ENCODE measurements at places on chromosomes 5 and 9.

DNA sequence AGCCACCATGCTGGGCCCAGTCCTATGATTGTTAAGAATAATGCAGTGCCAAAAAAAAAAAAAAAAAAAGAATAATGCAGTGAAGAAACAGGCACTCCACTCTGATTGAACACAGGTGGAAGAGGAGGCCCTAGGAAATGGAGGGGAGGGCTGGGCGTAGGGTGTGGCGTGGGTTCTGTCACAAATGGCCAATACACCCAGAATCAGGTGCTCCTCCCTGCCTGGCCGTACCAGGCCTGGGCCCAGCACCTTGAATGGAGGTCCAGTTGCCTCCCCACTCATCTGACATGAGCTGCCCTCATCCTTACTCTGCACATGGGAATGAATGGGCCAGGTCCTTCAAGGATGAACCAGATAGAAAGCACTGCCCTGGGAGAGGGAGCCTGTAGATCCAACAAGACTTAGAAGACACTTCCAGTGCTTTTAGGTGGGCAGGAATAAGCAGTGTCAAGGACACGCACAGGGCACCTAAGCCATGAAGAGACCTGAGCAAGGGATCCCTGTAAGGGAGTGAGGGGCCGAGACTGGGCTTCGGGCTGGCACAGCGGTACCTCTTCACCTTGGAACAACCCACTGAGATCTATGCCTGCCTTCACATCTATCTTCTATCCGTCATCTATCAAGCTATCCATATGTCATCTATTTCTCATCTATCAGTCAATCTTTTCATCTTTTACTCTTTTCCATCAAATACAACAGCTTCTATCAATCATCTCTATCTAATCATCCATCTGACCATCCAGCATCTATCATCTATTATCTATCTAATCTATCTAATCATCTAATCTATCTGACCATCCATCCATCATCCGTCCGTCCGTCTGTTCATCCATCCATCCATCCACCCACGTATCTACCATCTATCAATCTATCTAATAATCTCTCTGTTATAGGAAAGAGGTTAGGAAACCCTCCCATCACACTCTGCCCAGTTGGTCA lies 15.9 kb downstream of the NINJ1 start:
- DNase-seq: peak; percentile 10

- no peak for DNase-seq
Observed at GRCh38 chr9:14341437-14342122, 27.6 kb upstream of the NFIB start.

DNA sequence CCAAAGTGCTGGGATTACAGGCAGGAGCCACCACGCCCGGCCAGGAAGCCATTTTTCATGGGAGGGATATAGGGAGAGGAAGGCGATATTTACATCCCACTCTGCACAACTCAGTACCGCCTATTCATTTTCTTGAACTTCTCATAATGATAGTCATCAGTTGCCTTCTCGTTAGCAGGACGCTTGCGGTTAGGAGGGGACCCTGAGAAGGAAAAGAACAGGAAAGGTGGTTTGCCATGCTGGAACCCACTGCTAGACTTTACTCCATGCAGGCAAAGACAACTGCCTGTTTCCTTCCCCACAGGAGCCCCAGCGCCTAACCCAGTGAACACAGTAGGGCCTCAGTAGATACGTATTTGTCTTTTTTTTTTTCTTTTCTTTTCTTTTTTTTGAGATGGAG lies 4.1 kb upstream of the TOR1A start:
- no peak for DNase-seq

DNA sequence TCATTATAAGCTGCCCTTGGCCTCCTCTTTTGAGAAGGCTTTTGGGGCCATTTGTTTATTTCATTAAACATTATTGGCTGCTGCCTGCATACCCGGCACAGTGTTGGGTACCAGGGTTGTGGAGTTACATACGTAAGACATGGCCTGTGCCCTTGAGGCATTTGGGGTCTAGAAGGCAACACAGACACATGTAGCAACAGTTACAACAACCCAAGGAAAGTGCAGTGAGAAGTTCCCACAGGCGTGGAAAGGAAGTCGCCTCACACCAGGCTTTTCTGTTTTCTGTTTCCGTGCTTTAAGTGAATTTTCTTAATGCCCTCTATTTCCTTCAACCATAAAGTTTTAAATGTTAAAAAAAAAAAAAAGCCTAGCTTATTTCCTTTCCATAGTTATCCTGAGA lies 47.4 kb downstream of the GALNT10 start:
- DNase-seq: no peak

GRCh38 chr5:142201471-142201887 lies 92.9 kb downstream of the NDFIP1 start:
- DNase-seq: no peak

DNA sequence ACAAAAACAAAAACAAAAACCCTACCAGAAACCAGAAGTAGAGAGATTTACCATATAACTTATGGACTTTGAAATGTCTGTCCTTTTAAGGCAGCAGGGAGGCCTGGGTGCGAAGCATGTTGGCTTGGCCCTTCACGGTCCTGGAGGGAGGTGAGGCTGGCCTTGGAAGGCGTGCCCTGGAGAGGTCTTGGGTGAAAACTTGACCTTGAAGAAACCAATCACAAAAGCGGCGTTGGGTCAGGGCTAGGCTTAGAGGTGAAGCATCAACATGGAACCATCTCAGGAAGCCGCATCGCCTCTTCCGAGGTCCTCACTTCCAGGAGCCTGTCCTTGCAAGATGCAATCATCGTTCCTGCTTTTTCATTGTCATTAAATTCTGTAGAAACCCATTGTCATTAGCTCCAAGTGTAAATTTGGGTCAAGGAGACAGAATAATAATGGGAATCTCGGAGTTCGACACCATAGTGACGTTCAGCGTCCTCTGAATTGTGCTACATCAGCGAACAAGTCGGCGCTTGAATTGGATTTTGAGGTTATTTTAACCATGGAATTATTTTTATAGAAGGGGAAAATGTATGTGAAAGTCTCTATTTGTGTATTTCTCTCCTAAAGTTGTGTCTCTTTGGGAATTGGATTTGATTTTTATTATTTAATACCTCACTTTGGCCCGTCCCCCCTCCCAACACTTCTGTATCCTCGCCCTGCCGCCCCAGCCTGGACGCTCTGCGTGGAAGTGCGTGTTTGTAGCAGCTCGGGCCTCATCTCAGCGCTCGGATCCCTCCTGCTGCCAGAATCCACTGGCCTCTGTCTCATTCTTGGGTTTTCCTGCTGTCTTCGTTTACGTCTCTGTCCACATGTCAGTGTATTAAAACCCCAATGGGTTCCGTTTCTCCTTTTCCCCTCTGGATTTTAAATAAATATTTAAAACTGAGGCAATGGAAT lies 11.1 kb upstream of the ORM1 start:
- DNase-seq: no peak

- no peak for DNase-seq
Observed at GRCh38 chr9:105697871-105698270, 3.5 kb downstream of the TMEM38B start.

GRCh38 chr5:67976891-67977601 lies 238.5 kb upstream of the PIK3R1 start:
- no peak for DNase-seq

GRCh38 chr5:178832618-178833201 lies 27.0 kb upstream of the ZNF354B start:
- DNase-seq: no peak

GRCh38 chr5:999032-999501 lies 9.5 kb upstream of the NKD2 start:
- DNase-seq: no peak

- peak; percentile 48 for DNase-seq
Observed at GRCh38 chr9:34989946-34990635, 546 bp downstream of the DNAJB5 start.

DNA sequence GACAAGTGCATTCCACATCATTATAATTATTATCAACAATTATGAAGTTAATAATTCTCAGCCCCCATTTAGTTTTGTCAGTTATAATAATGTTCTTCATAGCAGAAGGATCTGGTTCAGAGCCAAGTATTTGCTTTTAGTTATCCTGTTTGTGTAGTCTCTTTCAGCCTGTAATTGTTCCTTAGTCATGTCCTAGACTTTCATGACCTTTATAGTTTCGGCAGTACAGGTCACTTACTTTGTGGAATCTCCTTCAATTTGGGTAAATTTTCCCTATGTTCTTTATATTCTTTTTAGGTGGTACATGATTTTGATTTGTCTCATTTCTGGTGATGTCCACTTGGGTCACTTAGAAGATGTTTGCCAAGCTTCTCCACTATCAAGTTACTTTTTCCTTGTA lies 34.3 kb downstream of the UBE2R2 start:
- DNase-seq: no peak

DNA sequence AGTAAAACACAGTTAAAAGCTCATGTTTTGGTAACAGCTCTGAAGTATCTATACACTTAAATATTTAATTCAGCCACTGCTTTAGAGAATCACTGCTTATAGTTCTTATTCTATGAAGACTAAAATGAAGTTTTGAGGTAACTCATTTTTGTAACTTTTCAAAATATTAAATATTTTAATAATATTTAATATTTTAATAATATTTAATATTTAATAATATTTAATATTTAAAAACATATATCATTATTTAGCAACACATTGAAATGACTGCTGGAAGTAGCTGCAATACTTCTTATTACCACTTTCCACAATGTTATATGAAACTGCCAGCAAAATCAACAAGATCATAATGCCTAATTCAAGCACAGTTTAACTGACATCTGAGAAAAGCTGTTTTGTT lies 18.7 kb upstream of the GCNT4 start:
- no peak for DNase-seq

DNA sequence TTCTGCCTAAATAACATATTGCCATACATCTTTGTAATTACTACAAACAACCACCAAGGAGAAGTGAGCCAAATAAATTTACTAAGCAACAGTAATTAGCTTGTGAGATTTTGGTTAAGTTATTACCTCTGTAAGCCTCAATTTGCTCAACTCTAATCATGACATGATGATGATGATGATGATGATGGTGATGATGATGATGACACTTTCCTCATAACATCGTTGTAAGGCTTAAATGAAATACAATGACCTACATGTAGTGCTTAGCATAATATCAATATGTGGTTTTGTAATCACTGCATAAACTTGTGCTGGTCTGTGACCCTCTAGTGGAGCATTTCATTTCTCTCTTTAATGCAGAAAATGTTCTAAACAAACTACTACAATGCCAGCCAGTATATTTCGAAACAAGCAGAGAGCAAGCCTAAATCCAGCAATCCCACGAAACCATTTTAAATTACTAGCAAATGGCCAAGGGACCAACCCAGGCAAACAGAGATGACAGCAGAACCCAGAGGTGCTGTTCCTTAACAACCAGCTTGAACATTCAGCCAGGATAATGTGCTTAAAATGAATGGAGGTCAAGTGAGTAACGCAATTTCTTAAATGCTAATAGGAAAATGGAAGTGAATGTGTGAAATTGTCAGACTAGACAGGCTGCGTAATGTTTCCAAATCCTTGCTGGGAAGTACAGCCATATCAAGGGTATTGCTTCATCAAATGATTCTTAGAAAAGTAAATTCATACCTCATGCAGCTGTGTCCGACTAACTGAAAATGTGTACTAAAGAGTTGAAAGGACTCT lies 281.9 kb upstream of the PUM3 start:
- DNase-seq: no peak

GRCh38 chr9:136960212-136960937 lies 8.3 kb downstream of the LCN12 start:
- DNase-seq: no peak

DNA sequence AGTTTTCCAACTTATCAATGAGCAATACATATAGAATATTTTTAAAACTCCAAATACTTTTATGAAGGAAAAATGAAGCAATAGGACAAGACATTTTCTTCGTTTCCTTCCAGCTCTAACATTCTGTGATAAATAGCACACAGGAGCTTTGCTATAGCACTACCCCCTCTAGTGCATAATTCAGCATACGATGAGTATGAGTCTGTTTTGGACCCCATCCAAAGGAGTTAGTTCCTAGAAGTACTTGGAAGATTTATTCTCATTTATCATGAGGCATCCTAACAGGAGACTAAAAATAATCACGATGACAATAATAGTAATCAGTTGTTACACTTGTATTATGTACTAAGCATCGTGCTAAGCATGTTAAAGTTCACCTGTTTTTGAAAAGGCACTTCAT lies 1061.3 kb upstream of the DMAC1 start:
- DNase-seq: no peak

DNA sequence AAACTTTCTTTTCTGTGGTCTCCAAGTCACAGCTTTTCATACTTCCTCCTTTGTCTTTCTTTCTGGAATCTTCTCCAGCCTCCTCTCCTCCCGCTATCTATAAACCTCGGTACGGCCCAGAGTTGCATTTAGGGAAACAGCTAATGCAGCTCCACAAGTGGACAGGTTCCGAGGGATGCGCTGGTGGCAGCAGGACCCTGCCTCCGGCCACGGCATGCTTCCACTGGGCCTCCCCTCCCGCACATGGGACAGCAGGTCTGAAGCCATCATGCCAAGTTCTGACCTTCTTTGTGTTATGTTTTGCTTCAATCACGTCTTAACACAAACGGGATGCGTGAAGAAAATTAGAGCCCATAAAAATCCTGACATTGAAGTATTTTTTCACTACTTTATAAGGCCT lies 136.9 kb downstream of the IRX2 start:
- no peak for DNase-seq

- no peak for DNase-seq
Observed at GRCh38 chr5:142785206-142785605, 15.0 kb downstream of the ARHGAP26 start.

DNA sequence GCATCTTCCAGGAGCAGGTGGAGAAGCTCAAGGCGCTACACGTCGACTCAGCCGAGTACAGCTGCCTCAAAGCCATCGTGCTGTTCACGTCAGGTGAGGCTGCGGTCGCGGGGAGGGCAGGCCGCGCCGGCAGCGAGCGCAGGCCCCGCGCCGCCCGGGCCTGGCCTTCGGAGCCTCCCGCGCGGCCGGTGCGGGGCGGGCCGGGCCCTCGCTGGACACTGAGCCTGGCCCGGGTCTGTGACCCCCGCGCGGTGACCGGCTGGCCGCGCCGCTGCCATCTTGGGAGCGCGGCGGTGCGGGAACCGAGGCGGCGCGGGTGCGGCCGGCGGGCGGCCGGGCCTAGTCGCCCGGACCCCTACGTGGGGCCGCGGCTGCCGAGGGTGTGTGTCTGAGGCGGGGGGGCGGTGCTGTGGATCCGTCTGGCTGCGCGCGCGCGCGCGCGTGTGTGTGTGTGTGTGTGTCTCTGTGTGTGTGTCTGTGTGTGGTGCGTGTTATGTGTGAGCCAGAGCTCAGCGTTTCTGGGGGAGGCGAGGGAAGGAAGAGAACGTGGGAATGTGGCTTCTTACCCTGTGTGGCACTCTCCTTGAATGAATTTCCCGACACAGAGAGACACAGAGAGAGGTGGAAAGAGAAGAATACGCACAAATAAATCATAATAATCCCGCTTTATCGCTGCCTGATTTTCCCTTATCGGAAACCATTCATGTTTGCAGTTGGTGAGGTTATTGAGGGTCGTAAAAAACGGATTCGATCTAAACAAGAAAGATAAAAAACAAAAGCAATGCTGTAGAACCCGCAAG lies 5.5 kb downstream of the NR2F1 start:
- DNase-seq: no peak

- no peak for DNase-seq
Observed at GRCh38 chr5:32628049-32628844, 42.9 kb downstream of the SUB1 start.

GRCh38 chr5:44246986-44247385 lies 142.2 kb downstream of the FGF10 start:
- no peak for DNase-seq

GRCh38 chr5:151042453-151043093 lies 22.2 kb downstream of the GPX3 start:
- peak; percentile 87 for DNase-seq

- no peak for DNase-seq
Observed at GRCh38 chr5:75366787-75367186, 29.8 kb downstream of the HMGCR start.

Data from gastrocnemius medialis (tissue), 4 donors.